ENCODE measurements at places on chromosomes 5 and 9. TPM values are rescaled to one million over a fixed set of nuclear protein-coding genes. Genes with fewer than 3 reads are reported as not detected.

CCNJL gene
- 9.7 TPM for total RNA-seq

ANKDD1B gene
- 1.5 TPM for total RNA-seq

SV2C gene
- total RNA-seq: 0.18 TPM

CYSRT1 gene
- total RNA-seq: 1.7 TPM

IER5L gene
- total RNA-seq: 34.7 TPM

PTGR1 gene
- 46.3 TPM for total RNA-seq

PPP3R2 gene
- total RNA-seq: 0.34 TPM

SURF2 gene
- 12.1 TPM for total RNA-seq

PCDH12 gene
- 0.18 TPM for total RNA-seq

Measured in mesothelial cell of epicardium (in vitro differentiated cells).